ENCODE measurements at places on chromosomes 1 and 21. TPM values are rescaled to one million over a fixed set of nuclear protein-coding genes. Genes with fewer than 3 reads are reported as not detected.

DNA sequence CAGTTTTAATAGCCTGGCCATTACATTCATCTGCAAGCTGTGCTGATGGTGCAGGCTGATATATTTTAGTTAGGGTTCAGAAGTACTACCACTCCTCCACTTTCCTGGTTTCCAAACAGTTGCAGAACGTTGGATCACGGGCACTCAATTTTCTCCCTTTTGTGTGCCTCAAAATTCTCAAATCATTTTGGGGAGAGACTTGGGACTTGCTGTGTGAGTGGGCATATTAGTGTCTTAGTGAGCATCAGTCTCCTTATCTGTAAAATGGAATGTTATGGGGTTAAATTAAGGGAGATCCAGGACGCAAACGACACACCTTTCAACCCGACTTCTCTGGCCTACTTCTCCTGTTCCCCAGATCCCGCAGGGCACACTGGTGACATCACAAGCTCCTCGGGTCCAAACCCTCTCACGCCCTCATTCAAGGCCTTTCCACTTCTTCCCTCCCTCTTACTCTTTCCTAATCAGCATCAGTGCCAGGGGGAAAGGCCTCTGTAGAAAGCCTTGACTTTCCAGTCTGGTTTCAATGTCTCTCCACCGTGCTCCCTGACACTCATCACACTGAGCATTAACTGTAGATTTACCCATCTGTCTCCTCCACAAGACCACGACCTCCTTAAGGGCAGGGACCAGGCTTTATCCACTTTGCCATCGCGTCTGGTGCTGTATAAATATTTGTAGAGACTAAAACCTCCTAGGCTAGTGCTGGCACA lies 1.2 kb downstream of the PIGP start:
- DNase-seq = peak; percentile 37

DNA sequence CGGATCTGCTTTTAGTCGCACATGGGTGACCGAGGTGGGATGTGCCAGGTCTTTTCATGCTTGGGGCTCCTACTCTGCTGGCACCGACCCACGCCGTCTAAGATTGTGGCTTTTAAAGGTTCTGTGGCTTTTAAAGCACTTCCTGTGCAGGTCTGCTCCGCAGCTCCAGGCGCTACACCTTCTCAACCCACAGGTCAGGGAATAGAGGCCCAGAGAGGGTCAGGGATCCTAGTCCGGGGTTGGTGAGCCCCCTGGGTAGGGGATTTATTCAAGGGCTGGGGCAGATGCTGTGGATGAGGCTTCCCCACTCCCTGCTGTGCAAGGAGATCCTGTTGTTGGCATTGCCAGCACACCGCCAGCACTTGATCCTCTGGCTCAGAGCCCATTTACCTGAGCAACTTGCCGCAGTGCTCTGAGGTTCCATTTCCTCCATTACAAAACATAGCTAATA lies 212.8 kb upstream of the RAB4A start:
- DNase-seq = no peak

GRCh38 chr1:58983162-58983561 lies 199.3 kb upstream of the JUN start:
- DNase-seq = no peak

- DNase-seq = no peak
Observed at GRCh38 chr1:18415448-18416027, 65.2 kb upstream of the KLHDC7A start.

GRCh38 chr1:1013922-1014648 lies 788 bp downstream of the ISG15 start:
- no peak for DNase-seq

GRCh38 chr1:211066781-211067384 lies 67.1 kb downstream of the KCNH1 start:
- DNase-seq = no peak

DNA sequence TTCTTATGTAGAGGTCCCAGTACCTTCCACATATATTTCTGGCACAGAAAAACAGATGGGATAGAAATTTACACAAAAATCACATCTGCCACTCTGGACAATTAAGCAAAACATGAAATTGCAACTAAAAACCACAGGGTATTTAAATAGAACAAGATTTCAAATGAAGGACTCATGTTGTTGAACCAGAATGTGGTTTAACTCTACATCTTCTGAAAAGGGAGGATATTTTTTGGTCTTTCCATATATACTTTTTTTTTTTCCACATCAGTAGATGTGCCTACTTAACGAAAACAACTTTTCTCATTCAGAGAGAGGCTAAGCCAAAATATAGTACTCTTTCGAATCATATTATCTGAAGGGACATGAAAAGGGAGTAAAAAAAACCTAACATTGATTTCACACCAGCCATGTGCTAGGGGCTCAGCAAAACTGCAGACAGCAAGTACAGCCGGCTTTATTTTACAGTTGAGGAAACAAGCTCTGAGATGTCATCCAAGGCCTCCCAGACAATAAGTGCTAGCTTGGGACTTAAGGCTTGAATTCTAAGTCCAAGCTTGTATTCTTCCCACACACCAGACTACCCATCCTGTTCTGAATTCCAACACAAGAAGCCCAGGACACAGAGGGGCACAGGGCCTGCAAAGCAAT lies 208.9 kb downstream of the PBX1 start:
- no peak for DNase-seq

- DNase-seq = no peak
Observed at GRCh38 chr1:16981269-16981849, 939 bp upstream of the MFAP2 start.

GRCh38 chr1:151005729-151006319 lies 878 bp downstream of the MINDY1 start:
- DNase-seq = no peak

DNA sequence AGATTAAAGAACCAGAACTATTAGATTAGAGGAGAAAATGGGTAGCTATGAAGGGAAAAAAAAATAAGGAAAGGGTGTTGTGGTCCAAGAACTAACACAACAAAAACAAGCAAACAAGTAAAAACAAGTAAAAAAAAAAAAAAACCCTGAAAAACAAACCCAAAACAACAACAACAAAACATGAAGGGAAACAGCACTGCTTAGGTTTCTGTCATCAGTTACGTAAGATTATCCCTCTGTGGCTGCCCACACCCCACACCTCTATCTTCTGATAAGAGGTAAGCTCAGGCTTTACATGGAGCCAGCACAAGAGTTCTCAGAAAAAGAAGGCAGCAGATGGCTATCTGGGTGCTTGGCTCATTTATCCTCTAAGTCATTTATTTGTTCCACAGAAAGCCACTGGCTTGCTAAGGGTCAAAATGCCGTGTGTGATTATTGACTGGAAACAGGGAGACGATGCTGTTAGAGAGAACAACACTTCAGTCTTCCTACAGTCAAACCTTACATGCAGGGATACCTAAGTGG lies 57.5 kb downstream of the KIAA0319L start:
- no peak for DNase-seq

- no peak for DNase-seq
Observed at GRCh38 chr1:118190561-118190960, 5.5 kb upstream of the SPAG17 start.

GRCh38 chr21:26846036-26846931 lies 1.1 kb upstream of the ADAMTS1 start:
- peak; percentile 83 for DNase-seq

DNA sequence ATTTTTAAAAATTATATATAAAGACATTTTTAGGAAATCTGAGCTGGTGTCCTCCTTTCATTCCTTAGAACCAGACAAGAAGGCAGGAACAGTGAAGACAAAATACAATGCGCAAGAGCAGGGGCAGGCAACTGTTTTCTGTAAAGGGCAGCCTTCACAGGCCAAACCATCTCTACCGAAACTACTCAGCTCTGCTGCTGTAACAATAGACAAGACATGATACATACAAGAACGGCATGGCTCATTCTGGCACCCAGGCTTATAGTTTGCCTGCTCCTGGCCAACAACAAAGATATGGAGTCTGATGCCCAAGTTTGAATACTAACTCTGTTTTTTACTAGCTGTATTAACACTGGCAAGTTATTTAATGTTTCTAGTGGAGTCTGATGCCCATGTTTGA lies 232.0 kb downstream of the SMYD3 start:
- DNase-seq = no peak

DNA sequence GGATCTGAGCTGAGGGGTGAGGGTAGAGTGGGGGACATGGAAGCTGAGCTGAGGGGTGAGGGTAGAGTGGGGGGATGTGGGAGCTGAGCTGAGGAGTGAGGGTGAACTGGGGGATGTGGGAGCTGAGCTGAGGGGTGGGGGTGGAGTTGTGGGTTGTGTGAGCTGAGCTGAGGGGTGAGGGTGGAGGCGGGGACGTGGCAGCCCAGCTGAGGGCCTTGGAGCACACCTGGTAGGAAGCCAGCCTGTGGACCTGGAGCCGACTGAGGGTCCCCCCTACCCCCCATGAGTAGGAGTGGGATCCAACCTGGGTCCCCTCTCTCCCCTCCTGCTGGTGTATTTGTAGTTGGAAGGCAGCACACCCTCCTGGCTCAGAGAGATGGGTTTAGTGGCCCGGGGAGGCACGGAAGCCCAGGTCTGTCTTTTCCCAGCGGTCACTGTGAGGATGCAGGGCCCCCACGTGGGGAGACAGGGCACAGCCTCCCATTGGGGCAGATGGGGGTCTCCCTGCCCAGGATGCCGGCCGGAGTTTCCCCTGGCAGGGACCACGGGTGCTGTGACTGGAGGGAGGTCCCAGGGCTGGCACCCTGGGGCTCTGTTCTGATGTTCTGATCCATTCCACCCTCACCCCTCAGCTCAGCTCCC lies 13.2 kb upstream of the NPHP4 start:
- no peak for DNase-seq

- no peak for DNase-seq
Observed at GRCh38 chr1:13662493-13662892, 37.5 kb upstream of the PRDM2 start.

DNA sequence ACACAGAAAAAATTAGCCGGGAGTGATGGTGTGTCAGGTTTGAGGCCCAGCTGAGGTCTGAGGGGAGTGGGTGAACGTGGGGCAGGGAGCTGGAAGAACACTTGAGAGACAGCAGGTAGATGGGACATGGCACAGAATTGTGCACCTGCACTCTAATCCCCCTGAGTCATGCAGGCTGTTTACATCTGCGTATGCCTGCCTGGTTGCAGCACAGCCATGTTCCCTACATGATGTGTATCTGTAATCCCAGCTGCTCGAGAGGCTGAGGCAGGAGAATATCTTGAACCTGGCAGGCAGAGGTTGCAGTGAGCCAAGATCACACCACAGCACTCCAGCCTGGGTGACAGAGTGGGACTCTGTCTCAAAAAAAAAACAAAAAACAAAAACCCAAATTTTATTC lies 44.8 kb downstream of the ATP5PO start:
- no peak for DNase-seq

- no peak for DNase-seq
Observed at GRCh38 chr1:116006486-116006964, 30.2 kb downstream of the SLC22A15 start.

GRCh38 chr1:41360074-41360785 lies 1.0 kb upstream of the FOXO6 start:
- peak; percentile 27 for DNase-seq

- no peak for DNase-seq
Observed at GRCh38 chr1:38454749-38455441, 404.7 kb downstream of the RRAGC start.

DNA sequence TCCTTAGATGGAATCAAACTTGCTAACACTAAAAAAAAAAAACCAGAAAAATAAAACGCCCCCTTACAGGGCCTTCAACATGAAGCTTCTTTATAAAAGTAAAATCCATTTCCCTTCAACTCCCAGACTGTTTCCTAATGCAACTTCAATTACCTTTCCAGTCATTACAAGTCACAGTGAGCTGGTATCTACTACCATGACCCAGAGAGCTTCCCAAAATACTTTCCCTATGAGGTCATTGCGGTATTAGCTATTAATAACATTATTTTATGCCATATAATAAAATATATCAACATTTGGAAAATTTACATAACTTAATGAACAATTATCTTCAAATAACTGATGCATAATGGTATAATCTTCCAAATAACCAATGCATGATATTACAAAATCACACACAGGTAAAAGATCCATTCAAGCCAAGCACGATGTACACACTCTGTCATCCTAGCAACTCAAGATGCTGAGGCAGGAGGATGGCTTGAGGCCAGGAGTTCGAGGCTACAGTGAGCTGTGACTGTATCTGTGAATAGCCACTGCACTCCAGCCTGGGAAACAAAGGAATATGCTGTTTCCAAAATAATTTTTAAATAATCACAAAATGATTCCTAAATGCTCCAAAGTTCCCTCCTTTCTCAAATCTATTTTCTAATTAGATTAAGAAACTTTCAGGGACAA lies 24.1 kb downstream of the EIF4G3 start:
- DNase-seq = no peak

DNA sequence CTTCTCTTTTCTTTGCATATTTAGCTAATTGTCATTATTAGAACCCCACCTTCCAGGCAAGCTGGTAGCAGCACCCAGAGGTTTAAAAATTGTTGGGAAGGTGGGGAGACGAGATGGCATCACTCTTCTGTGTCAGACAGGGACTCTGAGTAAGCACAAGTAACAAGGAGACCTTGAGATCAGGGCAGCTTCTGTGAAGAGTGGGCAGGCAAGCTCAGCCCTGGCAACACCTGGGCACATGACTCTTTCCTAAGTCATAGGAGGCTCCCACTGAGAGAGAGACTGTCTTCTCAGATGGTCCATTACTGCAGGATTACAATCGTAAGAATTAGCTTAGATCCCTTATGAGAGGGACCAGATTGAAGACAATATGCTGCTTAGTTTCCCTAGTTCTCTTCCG lies 183.5 kb downstream of the BRINP2 start:
- DNase-seq = no peak

GRCh38 chr21:35984654-35985361 lies 75.5 kb downstream of the SETD4 start:
- DNase-seq = no peak

Gene C1QTNF12
- not detected for total RNA-seq

Gene FLG2
- not detected for total RNA-seq

Gene ZBTB8B
- not detected for total RNA-seq

Gene HLX
- 5.0 TPM for total RNA-seq

Gene CC2D1B
- 24.6 TPM for total RNA-seq

Gene SPRR1A
- total RNA-seq = not detected

Gene HCN3
- total RNA-seq = 0.06 TPM

Gene TIE1
- not detected for total RNA-seq

Gene TCHHL1
- total RNA-seq = not detected

Gene SPATA1
- total RNA-seq = not detected

Gene TEX38
- total RNA-seq = not detected

Gene OR2T2
- not detected for total RNA-seq
